Activated CD4-positive, alpha-beta T cell treated with anti-CD3 and anti-CD28 coated beads, Interleukin-2, amount 50 U/mL, for 24 hours (primary cell): ENCODE measurements at places on chromosomes 6 and 20.

DNA sequence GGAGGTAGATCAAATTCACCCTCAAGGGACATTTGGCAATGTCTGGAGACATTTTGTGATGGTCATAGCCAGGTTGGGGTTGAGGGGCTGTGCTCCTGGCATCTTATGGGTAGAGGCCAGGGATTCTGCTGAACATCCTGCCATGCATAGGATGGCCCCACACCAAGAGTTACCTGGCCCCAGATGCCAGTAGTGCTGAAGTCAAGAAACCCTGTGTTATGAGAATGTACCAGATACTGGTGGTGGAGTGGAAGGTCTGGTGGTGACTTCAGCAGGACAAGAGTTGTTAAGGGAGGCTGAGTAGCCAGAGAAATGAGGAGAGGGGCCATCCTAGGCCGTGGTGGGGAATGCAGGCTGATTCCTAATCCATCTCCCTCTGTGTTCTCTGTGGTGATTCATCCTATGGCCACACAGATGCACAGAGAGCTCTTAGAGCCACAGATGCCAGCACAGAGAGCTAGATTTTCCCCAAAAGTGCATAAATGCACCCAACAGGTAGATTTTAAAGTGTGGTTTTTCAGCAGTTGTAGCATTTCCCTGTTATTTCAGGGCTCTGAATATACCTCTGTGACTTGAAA, 43.6 kb downstream of the CDYL start:
- no peak for DNase-seq

GRCh38 chr6:88380083-88380482, 213.9 kb upstream of the CNR1 start:
- DNase-seq = no peak

DNA sequence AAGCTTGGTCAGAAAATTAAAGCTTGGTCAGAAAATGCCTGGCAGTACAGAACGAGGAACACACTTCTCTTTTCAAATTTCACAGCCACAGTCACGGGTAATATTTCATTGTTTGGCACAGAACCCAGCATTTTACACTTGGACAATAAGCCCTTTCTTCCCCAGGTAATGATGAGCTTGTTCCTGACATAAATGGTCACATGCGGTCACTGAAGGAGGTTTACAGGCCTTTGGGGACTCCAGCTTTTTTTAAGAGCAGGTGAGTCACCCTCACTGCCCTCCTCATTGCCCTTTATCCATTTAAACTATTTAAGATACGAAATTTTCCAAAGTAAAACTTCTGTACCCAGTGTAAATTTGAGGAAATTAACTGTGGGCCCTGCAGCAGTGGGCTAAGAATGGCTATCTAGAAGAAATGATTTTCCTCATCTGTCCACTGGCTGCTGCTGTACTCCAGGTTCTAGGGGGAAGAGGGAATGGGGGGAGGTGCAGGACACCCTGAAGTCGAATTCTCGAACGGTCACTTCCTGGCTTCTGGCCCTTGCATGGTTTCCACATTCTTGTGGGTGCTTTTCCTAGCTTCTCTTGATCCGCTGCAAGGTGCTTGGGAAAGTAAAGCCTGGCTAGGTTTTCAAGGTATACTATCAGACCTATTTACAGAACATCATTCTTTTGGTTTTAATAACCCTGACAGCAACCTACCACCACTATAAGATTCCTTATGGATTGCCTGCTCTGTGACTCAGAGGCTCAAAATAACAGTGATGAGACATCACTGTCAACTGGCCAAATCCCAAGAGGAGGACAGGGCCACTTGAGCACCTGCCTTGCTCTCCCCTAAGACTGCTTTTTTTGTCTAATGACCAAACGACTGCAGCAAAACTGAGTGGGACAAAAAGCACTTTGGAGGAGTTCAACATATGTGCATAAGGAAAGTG, 75.8 kb downstream of the PREP start:
- no peak for DNase-seq

- no peak for DNase-seq
These were observed 596.1 kb downstream of the HTR1B start for GRCh38 chr6:76867182-76867581.

GRCh38 chr20:37579106-37579505, 51.4 kb upstream of the BLCAP start:
- DNase-seq = no peak

GRCh38 chr6:68718385-68719073, 83.4 kb downstream of the ADGRB3 start:
- no peak for DNase-seq

DNA sequence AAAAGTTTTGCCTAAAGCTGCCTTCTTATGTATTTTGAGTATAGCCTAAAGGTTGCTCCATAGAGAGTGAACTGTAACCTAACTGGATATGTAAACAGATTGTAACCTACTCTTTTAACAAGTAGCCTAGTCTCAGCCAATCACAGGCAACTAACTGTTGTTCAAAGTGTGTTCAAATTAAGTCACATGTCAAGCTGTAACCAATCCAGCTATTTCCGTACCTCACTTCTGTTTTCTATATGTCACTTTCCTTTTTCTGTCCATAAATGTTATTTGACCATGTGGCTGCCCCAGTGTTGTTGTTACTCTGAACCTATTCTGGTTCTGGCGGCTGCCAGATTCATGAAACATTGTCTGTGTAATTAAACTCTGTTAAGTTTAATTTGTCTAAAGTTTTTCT, 47.4 kb upstream of the RNGTT start:
- no peak for DNase-seq

DNA sequence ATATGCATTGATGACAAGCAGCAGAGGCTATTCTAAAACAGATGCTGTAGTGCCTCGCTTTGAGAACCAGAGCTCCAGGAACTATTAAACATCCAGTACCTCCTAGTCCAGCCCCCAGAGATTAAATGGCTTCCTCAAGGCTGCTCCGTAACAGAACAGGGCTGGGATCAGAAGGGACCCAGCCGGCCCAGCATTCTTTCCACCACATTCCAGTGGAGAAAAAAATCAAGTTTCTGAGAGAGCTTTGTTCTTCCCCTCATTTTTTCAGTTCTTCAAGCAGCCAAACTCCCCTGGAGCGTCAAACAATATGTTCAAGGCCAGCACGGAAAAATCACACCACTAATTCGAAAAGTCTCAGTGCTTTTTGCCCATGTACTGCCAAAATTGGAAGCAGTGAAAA, 5.8 kb upstream of the STMND1 start:
- no peak for DNase-seq

- no peak for DNase-seq
These were observed 261.4 kb downstream of the ZFAND3 start for GRCh38 chr6:38080889-38081288.

DNA sequence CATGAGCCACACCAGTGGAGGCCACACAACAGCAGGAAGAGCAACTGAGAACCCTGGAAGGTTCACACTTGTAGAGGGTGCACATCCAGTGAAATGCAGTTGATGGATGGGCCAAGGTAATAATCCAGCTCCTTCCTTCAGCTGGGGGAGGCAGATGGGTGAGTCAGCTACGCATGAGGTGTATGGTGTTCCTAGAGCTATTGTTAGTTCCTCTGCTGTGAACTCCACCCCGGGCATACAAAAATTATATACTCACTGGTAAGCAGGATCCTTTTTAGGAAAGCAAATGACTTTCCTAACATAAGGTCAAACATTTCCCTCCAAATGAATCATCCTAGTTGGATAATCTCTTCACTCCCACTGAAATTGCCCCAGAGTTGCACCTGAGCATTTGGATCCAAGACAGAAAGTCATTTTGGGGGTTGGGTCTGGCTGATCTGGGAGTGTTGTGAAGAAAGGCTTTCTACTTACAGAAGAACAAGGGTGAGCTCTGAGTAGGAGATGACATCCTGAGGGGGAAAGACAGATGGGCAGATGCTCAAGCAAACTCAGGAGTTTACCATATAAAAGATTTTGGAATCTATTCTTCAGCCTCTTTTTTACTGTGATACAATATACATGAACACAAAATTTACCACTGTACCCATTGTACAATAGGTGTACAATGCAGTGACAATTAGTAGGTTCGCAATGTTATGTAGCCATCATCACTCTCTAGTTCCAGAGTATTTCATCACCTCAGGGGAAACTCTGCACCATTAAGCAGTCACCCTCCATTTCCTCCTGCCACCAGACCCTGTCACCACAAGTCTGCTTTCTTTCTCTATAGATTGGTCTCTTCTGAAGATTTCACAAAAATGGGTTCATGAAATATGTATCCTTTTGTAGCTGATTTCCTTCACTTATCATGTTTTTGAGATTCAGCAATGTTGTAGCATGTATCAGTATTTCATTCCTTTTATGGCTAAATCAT, 11.1 kb downstream of the HLA-F start:
- DNase-seq = no peak

GRCh38 chr6:39080246-39080875, 31.8 kb downstream of the GLP1R start:
- DNase-seq = no peak

GRCh38 chr6:43698584-43699349, 11.2 kb upstream of the MRPS18A start:
- no peak for DNase-seq

DNA sequence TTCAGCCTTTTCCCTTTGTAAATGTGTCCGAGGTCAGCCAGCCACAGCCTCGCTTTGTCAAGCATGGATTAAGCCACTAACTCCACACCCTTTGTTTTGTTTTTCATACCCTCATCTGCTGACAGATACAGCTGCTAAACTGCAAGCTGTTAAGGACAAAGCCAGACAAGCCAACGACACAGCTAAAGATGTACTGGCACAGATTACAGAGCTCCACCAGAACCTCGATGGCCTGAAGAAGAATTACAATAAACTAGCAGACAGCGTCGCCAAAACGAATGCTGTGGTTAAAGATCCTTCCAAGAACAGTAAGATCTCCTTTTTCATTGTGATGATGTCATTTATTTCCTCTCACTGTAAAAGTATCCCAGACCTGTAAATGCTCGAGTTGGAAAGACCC, 269.3 kb downstream of the ARHGAP18 start:
- DNase-seq = no peak

DNA sequence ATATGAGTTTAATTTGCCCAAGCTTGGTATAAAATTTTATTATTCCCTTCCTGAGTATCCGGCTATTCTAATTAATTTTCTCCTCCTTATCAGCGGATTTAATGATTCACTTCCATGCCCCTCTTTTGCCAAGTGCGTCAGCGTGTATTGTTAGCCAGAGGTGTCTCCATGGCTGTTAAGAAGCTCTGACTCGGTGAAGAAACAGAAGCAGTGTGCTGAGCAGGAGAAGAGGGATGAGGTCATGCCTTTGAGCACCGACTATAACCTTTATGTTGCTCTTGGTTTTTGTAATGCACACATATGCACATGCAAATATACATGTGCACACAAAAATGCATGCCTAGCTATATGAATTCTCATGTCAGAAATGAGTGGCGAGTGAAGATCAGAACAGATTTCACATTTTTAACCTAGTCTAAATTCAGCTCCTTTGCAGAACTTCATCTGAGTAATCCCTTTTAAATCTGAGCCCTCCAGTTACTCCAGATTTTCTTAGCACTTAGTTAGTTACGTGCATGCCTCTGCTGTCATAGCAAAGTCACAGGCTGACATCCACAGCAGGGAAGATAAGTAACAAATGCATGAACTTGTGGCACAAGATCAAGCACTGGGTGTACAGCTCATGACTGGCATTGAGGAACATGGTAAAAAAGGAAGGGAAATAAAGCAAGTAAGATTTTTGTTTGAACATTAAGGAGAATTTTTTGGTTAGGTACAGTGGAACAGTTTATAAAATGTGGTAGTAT, 24.3 kb downstream of the HTR1E start:
- DNase-seq = no peak

- DNase-seq = no peak
These were observed 6.9 kb upstream of the PPP1R3G start for GRCh38 chr6:5078121-5078669.

- no peak for DNase-seq
These were observed 534.7 kb downstream of the PHF3 start for GRCh38 chr6:64170316-64170715.

DNA sequence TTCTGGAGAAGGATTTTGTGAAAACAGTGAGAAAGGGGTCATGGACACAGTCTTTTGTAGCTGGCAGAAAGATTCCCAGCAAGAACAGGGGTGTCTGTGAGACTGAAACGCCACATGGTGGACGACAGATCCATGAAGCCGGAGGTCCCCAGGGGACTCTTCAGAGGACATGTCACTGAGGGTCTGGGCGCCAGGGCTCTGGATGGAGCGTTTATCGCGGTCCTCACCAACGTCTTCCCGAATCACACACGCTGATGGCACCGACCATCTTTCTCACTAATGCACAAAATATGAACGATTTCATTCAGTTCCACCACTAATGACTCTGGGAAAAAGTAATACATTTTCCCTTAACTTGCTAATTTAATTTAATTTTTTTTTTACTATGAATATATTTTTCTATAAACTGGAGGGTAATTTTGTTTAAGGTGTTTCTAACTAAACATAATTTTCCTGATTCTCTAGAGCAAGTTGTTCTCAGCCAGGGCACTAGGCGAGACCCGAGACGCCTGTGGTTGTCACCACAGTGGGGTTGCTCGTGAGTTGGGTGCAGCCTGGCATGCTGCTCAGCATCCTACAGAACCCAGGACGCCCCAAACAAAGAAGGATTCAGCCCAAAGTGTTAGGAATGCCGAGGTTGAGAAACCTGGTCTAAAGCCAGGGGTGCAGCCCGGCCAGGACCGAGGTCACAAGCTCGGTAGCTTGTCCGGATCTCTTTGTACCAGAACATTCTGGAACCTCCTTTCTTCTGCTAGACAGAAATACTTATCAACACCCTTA, 306.2 kb downstream of the TAF4 start:
- DNase-seq = no peak

DNA sequence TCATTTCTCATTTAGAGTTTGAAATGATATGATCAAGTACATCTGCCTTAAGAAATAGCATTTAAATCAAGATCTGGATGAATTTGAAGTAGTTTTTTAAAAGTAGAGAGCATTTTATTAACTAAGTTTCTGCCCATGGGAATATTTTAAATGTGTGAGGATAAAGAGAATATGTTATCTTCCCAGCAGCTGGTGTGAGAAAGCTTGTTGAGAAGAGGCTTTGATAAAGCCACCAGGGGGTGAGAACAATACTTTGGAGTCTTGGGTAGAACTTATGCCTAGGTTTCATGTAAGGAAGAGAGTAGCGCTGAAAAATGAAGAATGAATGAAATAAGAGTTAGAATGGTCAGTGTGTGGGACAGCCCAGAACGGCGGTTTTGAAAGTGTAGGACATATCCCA, 190.2 kb downstream of the GRM1 start:
- no peak for DNase-seq

DNA sequence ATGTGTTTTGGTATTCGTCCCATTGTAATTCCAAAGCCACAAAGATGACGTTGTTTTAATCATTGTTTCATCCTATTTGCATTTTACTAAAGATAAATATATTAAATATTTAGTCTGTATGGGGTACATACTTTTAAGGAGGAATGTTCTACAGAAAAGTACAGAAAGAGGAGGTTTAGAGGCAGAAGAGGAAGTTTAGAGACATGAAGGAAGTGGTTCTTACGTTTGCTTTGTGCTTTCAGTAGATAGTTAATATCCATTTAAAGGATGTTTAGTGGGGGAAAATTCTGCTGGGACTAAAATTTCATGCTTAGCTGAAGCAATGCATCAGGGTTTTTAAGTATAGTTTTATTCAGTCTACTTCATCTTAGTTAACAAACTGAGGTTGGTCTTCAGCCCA, 116.6 kb downstream of the CRYBG1 start:
- DNase-seq = no peak
